Ascending aorta (tissue), 2 donors: ENCODE measurements at places on chromosomes 6 and 20.
A peak's percentile ranks its signal among the peaks of the same experiment; 100 is the strongest.

DNA sequence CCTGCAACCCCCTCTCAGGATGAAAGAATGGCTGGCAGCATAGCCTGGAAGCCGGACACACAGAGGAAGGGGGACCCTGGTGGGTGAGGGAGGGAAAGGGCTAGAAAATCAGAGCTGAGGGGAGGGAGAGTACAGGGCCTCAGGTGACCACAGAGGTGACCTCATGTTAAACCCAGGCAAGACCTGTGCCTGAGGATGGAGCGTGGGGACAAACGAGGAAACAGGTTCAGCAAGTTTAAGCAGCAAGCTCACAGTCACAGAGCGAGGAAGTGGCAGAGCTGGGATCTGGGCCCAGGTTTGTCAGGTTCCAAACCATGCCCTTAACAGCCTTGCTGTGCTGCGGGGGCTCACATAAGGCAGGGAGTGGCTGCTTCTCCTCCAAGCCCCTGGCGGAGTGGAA lies 4.0 kb upstream of the BPI start:
- DNase-seq = no peak
- H3K4me3 ChIP-seq = no peak overlapping the region
- peaks cover 5% of the 10 kb centered on the region for H3K4me1 ChIP-seq
- H3K36me3 ChIP-seq = no peaks in the 10 kb centered on the region
- H3K27ac ChIP-seq = peak overlapping the region; percentile 88

- H3K36me3 ChIP-seq = no peaks in the 10 kb centered on the region
- no peaks in the 10 kb centered on the region for H3K27me3 ChIP-seq
- H3K27ac ChIP-seq = no peak overlapping the region
- no peak overlapping the region for H3K4me3 ChIP-seq
- H3K4me1 ChIP-seq = peaks cover 9% of the 10 kb centered on the region
- no peak for DNase-seq
Measured at GRCh38 chr6:142853244-142854180, 91.5 kb downstream of the HIVEP2 start.

GRCh38 chr6:14113976-14114375 lies 3.6 kb upstream of the CD83 start:
- no peaks in the 10 kb centered on the region for H3K36me3 ChIP-seq
- no peak overlapping the region for H3K4me3 ChIP-seq
- H3K4me1 ChIP-seq = no peaks in the 10 kb centered on the region
- H3K27me3 ChIP-seq = no peaks in the 10 kb centered on the region

DNA sequence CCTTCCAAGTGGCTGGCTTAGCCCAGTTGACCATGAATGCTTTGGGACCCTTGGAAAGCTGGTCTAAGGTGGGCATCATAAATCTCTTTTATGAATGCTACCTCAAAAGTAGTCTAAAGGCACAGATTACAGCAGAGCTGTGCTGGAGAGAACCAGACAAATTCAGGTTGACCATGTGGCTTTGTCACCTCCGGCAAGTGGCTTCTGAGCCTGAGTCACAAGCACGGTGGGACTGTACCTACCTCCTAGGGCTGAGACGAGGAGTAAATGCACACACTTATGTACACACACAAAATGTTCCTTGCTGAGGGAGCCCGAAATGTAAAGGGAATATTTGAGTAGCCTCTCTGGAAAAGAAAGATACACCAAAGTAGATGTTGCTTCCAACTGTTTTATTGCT lies 155.9 kb downstream of the NFATC2 start:
- H3K27ac ChIP-seq = no peak overlapping the region
- no peaks in the 10 kb centered on the region for H3K36me3 ChIP-seq
- H3K4me3 ChIP-seq = no peak overlapping the region
- no peak for DNase-seq

DNA sequence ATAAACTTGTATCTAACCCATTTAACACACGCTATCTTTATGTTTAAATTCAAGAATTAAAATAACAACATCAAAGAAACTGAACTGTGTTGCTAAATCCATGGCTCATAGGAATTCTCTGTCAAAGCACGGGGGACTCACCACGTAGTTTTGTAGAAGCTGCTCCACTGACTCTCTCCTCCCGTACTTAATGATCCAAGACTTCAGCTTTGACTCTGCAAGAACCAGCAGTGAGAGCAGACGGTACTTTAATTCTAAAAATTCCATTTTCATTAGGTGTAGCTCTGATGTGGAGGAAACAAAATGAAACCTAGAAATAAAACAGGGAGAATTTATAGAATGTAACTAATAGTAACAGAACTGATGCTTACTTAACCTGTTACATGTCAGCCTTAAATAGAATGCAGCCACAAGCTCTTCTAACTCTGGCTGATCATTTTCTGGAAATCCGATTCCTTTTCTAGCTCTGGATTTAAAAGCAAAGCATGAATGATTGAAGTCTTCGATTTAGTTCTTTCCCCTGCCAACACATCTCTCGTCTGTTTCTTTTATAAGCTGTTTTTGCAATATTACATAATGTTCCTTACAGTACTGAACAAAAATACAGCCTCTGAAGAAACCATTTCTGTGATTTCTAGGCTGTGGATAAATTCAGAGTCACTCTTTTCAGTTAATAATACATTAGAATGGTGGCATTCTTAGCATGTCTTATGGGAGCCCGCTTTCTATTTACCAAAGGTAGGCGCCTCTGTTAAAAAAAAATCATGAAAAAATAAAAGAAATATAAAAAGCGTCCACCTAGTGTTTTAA lies 165.5 kb downstream of the SYNE1 start:
- no peak for DNase-seq
- H3K4me1 ChIP-seq = no peaks in the 10 kb centered on the region
- H3K27ac ChIP-seq = no peak overlapping the region
- H3K36me3 ChIP-seq = no peaks in the 10 kb centered on the region
- H3K27me3 ChIP-seq = no peaks in the 10 kb centered on the region

DNA sequence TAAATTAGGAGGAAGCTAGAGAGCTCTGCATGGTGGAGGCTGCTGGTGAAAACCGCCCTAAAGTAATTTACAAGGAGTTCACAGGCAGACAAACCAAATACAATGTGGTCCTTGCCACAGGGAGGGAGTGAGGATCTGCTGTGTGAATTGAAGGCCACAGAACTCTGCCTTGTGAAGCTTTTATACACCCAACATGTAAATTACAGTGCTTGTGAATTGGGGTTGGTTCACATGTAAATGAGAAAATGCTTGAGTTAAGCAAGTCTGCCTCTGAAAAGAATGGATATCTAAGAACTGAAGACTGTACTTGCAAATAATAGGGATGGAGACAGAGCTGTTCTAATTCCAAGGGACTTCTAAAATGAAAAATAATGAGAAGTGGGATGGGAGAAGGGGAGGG lies 194.2 kb downstream of the SLC35F1 start:
- H3K27me3 ChIP-seq = no peaks in the 10 kb centered on the region
- no peaks in the 10 kb centered on the region for H3K36me3 ChIP-seq
- H3K4me3 ChIP-seq = no peak overlapping the region
- DNase-seq = no peak
- H3K27ac ChIP-seq = no peak overlapping the region
- H3K4me1 ChIP-seq = no peaks in the 10 kb centered on the region

DNA sequence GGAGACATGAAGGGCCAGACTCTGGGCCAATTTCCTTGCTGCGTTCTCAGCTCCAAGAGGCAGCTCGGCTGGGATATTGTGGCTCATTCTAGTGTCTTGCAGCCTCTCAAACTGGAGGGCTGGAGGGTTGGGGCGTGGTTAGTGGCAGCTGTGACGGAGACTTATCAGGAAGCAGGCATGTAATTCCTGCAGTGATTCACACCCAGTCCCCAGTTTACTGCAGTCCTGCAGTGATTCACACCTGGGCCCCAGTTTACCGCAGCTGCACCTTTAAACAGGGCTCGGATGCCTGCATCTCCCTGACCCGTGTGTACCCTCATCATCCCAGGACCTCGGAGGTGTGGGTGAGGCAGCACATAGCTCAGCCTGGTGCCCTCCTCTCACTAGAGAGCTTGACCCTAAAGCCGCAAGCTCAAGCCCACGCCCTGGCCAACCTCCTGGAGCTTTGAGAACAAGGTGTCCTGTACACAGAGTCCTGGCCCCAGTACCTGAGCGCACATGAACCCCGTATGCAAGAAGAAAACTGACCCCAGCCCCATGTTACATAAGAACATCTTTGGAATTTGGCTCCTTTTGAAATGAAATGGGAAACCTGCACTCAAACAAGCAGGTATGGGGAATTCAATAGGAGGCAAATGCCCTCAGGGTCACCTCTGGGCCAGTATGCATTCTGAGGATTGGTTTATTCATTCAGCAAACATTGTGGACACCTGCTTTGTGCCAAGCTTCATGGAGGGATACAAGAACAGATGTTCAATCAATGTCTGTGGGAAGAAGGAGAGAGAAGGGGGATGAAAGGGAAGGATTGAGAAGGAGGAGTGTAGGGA lies 55.3 kb upstream of the FAM83D start:
- DNase-seq = no peak
- H3K27ac ChIP-seq = no peak overlapping the region
- no peaks in the 10 kb centered on the region for H3K27me3 ChIP-seq

GRCh38 chr6:38138374-38138773 lies 318.8 kb downstream of the ZFAND3 start:
- H3K27ac ChIP-seq = no peak overlapping the region
- H3K4me3 ChIP-seq = no peak overlapping the region
- H3K4me1 ChIP-seq = no peaks in the 10 kb centered on the region
- no peaks in the 10 kb centered on the region for H3K27me3 ChIP-seq

GRCh38 chr6:98976674-98977385 lies 29.1 kb upstream of the FBXL4 start:
- no peak overlapping the region for H3K4me3 ChIP-seq
- H3K27me3 ChIP-seq = no peaks in the 10 kb centered on the region
- H3K36me3 ChIP-seq = no peaks in the 10 kb centered on the region
- no peak overlapping the region for H3K27ac ChIP-seq
- no peaks in the 10 kb centered on the region for H3K4me1 ChIP-seq

DNA sequence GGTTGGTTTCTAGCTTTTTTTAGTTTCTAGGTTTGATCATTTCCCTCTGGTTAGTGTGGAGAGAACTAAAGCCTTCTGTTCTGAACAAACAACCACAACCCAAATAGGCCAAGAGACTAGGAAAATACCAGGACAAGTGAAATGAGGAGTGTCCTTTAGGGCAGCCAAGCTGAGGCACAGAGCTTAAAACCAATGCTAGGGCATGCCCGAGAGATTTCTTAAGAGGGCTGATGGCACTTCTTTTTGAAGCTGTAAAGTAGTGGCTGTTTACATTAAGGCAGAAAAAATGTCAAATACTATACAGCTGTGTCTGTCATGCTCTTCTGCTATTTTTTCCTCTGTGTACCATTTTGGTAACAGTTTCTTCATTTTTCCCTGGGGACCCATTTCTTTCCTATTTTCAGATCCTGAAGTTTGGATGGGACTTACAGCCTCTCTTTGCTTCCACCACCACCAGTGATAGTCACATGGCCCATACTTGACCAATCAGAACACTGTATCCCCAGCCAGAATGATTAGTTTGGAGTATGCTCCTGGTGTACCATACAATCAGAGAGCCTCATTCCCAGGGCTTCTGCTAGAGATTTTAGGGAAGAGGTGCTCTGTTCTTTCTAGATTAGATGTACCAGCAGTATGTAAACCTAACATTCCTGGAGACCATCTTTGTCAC lies 154.4 kb downstream of the BMP2 start:
- no peaks in the 10 kb centered on the region for H3K36me3 ChIP-seq
- H3K27ac ChIP-seq = no peak overlapping the region
- DNase-seq = no peak

DNA sequence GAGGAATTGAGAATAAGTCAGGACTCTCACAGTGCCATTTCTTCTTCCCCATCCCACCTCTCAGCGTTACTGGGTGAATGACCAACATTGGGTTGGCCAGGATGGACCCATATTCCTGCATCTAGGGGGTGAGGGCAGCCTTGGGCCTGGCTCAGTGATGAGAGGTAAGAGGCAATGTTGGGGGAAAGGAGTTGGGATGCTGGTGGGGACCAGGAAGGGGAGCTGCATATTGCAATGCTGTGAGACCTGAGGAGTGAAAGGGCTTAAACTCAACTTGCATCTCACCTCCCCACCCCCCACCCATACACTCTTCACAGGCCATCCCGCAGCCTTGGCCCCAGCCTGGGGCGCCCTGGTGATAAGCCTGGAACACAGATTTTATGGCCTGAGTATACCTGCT lies 1.3 kb downstream of the PRSS16 start:
- H3K36me3 ChIP-seq = no peaks in the 10 kb centered on the region
- H3K4me1 ChIP-seq = peaks cover 15% of the 10 kb centered on the region
- no peak overlapping the region for H3K27ac ChIP-seq

DNA sequence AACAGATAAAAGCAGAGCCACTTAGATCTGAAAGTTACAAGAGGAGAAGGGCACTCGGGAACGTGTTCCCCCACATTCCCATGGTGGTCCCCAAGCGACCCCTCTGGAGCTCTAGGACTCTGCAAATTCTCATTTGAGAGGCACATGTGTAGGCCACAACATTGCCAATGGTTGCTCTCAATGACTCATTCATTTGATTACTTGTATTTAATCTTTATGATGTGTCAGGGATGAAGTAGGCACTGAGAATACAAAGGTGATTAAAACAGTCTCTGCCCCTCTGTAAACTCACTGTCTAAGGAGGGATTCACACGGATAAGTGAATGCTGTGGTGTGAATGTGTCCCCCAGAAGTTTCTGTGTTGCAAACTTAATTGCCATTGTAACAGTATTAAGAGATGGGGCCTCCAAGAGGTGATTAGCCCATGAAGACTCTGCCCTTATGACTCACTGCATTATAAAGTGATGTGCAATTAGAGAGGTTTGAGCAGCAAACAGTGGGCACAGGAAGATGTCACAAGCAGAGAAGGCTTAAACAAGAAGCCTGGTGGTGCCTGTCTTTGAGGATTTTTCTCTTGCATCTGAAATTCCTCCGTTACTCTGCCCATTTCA lies 34.0 kb upstream of the TRAM2 start:
- H3K27me3 ChIP-seq = no peaks in the 10 kb centered on the region
- no peaks in the 10 kb centered on the region for H3K36me3 ChIP-seq
- no peak overlapping the region for H3K27ac ChIP-seq

- H3K4me3 ChIP-seq = no peak overlapping the region
- H3K27me3 ChIP-seq = no peaks in the 10 kb centered on the region
- no peaks in the 10 kb centered on the region for H3K36me3 ChIP-seq
- no peak overlapping the region for H3K27ac ChIP-seq
Measured at GRCh38 chr6:130467146-130468050, 101.6 kb downstream of the TMEM200A start.

GRCh38 chr6:157842212-157842611 lies 19.2 kb downstream of the SNX9 start:
- no peaks in the 10 kb centered on the region for H3K27me3 ChIP-seq
- H3K36me3 ChIP-seq = no peaks in the 10 kb centered on the region
- no peak overlapping the region for H3K27ac ChIP-seq
- DNase-seq = no peak
- H3K4me1 ChIP-seq = peaks cover 12% of the 10 kb centered on the region
- H3K4me3 ChIP-seq = no peak overlapping the region
